ENCODE measurements at places on chromosomes 5 and 9.
A peak's percentile ranks its signal among the peaks of the same experiment; 100 is the strongest.

DNA sequence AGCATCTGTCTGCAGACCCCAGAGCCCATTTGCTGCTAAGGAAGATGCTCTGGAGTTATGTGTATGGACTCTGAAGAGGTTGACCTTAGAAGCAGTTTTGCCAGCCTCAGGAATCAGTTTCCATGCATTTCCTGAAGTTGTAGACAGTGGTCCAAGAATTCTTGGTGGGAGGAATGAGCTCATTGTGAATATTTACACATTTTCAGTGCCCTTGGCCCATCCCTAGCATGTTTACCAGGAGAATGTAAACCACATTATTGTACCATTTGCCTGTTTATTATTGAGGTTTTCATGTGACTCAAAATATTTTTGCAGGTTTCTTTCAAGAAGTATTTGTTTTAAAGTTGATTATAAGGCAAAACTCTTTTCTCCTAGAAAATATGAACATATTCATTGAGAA lies 93.8 kb downstream of the NXNL2 start:
- no peak for DNase-seq

DNA sequence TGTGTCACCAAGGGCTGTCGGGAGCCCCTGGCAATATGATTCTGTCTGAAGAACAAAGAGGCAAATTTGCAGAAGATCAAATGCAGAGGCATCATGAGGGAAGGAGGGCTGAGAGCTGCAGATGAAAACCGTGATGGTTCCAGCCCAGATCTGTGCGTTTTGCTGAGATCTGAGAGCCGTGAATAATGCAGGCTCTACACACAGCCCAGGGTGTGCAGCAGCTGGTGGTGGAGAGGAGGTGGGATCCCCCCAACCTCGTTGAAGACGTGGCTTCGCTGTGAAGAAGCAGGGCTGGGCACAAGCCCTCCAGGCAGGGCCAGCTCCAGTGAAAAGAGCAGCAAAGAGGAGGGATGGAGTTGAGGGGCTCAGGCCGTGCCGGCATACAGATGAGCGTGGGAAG lies 75.5 kb downstream of the TSPAN17 start:
- DNase-seq = no peak

DNA sequence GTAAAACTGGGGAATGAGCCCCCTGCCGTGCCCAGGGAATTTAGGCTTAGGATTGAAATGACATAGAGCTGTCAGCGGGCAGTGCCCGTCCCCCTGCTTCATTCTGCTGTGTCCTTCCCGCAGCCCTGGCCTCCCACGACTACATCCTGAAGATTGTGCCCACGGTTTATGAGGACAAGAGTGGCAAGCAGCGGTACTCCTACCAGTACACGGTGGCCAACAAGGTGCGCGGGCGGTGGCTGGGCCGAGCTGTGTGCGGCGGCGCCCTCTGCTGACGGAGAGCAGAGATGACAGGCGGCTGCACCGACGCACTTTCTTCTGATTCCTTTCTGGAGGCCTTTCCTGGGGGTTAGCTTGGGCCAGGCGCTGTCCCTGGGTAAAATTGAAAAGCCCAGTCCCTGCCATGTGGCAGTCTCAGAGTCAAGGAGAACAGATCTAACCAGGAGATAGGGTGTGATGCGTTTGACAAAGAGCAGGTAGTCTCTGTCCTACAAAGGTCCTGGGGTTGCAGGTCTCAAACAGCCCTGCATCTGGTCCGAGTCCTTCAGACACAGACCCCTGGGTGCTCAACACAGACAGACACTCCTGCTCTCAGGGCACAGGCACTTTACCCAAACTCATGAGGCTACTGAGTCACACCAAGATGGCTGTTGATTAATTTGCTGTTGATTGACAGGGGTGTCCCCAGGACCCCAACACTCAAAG lies 26.8 kb upstream of the RPL26L1 start:
- peak; percentile 69 for DNase-seq

GRCh38 chr9:112035166-112035826 lies 138.7 kb downstream of the UGCG start:
- DNase-seq = no peak

GRCh38 chr9:80146466-80146865 lies 574.7 kb downstream of the TLE4 start:
- DNase-seq = peak; percentile 34

- DNase-seq = no peak
Measured at GRCh38 chr9:18126831-18127498, 347.0 kb upstream of the ADAMTSL1 start.

DNA sequence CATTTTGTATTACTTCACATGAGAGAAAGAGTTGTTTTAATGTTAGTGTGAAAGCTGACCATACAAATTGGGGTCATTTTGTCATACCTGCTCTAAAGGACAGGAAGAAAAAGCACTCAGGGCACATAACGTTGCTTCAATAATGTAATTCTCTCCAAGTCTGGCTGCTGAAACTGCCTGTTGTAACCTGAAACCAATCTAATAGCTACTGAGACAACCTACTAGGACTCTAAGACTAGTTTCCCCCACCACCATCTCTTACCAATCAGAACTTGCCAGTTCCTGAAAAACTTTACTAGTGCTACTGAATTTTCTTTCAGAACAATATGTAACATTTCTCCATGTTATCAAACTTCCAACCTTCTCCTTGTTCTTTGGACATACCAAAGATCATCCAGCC lies 374.7 kb downstream of the PTPRD start:
- no peak for DNase-seq

GRCh38 chr9:14399756-14400657 lies 86.1 kb upstream of the NFIB start:
- DNase-seq = no peak

- no peak for DNase-seq
Measured at GRCh38 chr5:59575648-59576445, 317.7 kb downstream of the PDE4D start.

- DNase-seq = no peak
Measured at GRCh38 chr9:747567-747966, 93.9 kb upstream of the DMRT1 start.

GRCh38 chr9:8553444-8553843 lies 753.9 kb upstream of the DMAC1 start:
- DNase-seq = no peak

DNA sequence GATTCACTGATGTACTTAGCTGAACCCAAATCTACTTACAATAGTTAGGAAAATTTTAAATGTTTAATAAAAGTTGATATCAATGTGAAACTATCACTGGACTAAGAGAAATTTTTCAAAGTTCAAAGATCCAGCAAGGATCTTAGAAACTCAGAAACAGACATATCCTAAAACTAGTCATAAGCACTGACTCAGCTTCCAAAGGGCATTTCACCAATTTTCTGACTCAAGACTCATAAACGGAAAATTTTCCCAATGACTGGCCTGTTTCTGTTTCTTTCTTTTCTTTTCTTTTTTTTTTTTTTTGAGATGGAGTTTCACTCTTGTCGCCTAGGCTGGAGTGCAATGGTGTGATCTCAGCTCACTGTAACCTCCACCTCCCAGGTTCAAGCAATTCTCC lies 66.6 kb downstream of the CDC14B start:
- peak; percentile 86 for DNase-seq

- peak; percentile 81 for DNase-seq
Measured at GRCh38 chr5:150778517-150779396, at the start of gene SMIM3. SMIM3 (plus strand) TSS chr5:150778757; CDS start chr5:150795441, 16,684 bp downstream.

DNA sequence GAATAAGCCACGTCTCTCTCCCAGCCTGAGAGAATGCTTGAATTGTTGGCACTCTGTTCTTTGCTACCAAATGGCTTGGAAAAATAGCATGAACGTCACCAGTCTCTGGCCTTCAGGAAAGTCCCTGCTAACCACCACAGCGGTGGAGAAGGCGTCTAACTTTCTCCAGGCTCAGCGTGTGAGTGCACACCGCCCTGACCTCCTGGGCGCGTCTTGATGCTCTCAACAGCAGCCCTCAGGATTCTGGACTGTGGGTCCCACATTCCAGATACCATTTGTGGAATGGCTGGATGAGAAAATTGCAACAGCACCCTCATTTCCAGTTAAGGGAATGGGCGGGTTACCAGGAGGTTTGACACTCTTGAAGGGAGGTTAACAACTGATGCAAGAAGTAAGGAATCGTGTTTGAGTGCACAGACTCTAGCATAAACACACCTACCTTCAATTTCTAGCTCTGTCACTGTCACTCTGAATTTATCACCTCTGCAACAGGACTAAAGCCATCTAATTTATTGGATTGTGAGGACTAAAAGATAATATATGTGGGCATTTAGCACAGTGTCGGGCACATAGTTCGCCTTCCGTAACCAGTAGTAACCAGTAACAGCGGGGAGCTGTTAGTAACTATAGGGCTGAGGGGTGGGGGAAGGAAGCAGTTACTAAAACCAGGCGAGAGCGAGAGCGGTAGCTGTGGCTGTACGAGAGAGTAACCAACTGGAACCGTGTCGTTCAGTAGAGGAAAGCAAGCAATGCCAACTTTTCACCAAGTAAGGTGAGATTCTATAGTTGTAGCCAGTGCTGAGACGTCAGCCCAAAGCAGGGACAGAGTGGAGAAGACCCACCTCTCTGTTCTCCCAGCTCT lies 807 bp upstream of the PLGRKT start:
- peak; percentile 36 for DNase-seq

DNA sequence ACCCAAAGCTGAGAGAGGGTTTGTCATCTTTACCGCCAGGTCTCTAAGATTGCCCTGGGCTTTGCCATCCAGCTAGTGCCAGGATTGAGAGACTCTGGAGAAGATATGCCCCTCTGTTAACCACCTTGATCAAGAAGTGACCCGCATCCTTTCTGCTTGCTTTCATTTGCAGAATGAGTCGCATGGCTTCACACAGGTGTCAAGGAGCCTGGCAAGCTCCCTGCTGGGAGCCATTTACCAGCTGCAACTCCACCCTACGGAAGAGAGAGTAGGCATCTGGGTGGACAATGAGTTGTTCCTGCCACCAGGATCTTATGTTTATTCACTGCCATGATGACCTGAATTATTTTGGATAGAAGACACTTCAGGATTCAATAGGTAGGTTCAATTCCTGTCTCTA lies 43.0 kb downstream of the HSD17B3 start:
- no peak for DNase-seq

DNA sequence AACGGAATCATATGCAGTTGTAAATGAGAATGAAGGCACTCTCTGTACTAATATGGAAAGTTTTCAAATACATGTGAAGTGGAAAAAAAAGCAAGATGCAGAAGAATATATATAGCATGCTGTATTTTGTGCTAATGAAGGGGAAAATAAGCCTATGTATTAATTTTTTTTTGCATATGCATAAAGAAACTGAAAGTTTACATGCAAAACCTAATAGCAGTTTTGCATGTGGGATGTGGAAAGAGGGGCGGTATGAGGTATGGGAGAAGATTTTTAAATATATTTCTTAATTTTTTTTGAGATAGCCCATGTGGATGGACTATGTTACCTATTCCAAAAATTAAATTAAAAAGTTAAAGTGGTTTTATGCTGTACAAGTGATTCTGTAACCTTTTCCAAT lies 83.7 kb upstream of the IL12B start:
- no peak for DNase-seq

DNA sequence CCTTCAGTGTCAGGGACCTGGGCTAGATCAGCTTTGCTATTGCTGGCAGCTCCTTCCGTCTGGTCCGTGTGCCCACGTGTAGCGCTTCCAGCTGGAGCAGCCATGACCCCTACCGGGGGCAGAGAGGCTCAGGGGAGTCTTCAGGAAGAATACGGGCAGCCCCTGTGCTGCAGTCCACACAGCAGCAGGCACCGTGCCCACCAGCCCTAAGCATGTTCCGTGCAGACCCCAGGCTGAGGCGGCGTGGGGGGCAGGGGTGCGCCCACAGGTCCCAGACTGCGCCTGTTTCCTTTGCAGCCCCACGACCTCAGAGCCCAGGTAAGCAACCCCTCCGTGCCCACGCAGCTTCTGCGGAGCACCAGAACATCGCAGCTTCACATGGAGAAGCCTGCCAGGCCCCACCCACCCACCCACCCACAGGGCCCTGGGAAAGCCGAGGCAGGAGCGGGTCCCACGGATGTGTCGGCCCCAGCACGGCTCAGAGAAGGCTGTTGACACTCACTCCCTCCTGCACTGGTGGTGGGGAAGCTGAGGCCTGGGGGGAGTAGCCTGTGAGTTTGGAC lies 83.1 kb downstream of the KCNT1 start:
- DNase-seq = no peak

DNA sequence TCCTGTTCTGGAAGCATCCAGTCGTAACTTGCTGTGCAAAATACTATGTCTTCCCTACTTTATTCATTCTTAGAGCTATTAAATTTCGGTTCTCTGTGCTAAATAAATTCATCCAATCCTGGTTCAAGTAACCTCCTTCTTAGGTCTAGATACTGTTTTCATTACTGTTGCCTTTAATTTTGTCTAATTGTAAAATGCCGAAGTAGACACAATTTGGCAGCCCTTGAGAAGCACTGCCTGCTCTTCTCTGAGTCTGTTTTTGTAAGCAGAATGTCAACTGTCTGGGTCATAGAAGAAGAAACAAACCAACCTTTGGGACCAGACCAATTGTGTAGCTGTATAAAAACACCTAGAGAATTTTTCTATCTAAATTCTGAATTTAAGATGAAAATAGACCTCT lies 249.3 kb downstream of the PJA2 start:
- DNase-seq = no peak

DNA sequence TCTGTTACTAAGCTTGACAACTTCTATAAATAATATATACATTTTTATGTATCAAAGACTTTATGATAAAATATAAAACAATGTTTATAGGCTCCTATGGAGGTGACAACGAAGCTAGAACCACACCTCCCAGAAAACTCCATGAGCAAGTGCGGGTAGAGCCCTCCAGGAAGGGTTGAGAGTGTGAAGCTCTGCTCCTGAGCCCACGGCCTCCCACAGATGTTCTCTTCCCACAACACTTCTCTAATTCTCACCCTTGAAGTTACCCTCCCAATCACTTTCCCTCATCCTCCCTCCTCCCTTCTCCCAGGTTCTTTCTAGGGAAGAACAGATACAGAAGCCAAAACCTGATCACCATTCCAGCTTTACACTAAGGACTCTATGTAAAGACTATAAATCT lies 427.6 kb downstream of the SPOCK1 start:
- DNase-seq = no peak

DNA sequence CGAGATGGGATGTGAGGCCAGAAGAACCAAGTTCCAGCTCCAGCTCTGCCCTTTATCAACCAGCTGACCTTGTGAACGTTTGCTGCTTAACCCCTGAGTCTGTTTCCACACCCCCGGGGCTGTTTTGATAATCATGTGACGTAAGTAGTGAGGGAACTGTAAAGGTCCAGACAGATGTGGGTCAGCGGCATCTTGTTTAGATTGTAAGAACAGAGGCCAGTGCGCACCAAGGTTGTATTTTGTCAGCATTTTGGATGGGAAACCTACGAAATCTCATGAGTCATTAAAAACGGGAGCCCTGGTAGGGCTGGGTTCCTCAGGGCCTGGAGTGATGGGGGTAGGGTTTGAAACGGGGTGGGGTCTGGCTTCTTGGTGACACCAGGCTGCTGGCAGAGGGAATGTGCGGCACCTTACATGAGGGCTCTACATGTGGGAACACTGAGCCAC lies 13.8 kb upstream of the COL15A1 start:
- no peak for DNase-seq

DNA sequence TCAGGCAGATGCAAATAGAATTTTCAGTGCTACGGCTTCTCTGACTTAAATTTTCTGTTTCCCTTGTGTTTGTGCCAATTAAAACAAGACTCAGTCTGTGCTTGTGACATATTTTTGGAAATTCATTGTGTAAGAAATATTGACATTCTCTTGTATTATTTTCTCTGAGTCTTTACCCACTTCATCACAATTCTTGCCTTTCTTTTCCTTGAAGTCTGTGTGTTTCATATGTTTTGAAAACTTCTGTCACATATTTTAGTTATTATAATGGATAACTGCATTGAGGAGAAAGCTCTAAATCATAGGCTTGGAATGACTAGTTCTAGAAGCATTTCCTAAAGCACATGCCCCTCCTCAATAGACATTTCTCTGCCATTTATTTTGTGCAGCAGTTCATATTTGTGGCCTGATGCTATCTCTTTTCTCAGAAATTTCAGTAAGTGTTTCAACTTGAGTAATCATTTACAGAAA lies 206.6 kb downstream of the PALM2AKAP2 start:
- DNase-seq = peak; percentile 94
